Stimulated activated CD4-positive, alpha-beta T cell treated with anti-CD3 and anti-CD28 coated beads, Interleukin-2, amount 100 ng/mL, for 24 hours (primary cell): ENCODE measurements at places on chromosomes 2 and 18.

GRCh38 chr2:18368008-18368407, 192.4 kb downstream of the RDH14 start:
- no peak for DNase-seq

- DNase-seq = no peak
These were observed 109.6 kb downstream of the GLI2 start for GRCh38 chr2:120845277-120845676.

- DNase-seq = no peak
These were observed 310.5 kb downstream of the MYCN start for GRCh38 chr2:16250886-16251285.

GRCh38 chr2:217294818-217295217, 435.0 kb upstream of the TNP1 start:
- no peak for DNase-seq

DNA sequence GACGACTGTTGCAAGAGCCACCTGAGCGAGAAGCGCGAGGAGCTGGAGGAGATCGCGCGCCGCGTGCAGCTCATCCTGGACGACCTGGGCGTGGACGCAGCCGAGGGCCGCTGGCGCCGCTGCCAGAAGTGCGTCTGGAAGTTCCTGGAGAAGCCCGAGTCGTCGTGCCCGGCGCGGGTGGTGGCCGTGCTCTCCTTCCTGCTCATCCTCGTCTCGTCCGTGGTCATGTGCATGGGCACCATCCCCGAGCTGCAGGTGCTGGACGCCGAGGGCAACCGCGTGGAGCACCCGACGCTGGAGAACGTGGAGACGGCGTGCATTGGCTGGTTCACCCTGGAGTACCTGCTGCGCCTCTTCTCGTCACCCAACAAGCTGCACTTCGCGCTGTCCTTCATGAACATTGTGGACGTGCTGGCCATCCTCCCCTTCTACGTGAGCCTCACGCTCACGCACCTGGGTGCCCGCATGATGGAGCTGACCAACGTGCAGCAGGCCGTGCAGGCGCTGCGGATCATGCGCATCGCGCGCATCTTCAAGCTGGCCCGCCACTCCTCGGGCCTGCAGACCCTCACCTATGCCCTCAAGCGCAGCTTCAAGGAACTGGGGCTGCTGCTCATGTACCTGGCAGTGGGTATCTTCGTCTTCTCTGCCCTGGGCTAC, 1.2 kb downstream of the KCNF1 start:
- DNase-seq = no peak

GRCh38 chr2:64277101-64277849, 133.1 kb upstream of the PELI1 start:
- no peak for DNase-seq

GRCh38 chr2:54254180-54254579, 1.8 kb downstream of the TSPYL6 start:
- DNase-seq = no peak

- DNase-seq = no peak
These were observed 65.7 kb upstream of the FIGN start for GRCh38 chr2:163801486-163801885.

DNA sequence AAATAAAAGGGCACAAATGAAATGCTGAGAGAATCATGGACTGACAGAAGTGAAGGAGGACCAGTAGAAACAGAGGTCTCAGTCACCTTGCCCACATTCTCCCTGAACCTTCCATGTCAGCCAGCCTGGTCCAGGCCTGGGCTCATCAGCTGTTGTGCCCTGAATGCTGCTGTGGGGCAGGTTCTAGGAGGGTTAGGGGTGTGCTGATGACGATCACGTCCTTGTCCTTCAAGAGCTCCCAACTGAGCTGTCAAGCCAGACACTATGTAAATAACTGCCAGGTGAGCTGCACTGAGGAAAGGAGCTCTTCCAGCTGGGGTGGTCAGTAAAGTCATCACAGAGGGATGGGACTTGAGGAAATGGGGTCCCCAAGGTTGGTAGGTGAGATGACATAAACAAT, 156.5 kb downstream of the SMAD2 start:
- no peak for DNase-seq

DNA sequence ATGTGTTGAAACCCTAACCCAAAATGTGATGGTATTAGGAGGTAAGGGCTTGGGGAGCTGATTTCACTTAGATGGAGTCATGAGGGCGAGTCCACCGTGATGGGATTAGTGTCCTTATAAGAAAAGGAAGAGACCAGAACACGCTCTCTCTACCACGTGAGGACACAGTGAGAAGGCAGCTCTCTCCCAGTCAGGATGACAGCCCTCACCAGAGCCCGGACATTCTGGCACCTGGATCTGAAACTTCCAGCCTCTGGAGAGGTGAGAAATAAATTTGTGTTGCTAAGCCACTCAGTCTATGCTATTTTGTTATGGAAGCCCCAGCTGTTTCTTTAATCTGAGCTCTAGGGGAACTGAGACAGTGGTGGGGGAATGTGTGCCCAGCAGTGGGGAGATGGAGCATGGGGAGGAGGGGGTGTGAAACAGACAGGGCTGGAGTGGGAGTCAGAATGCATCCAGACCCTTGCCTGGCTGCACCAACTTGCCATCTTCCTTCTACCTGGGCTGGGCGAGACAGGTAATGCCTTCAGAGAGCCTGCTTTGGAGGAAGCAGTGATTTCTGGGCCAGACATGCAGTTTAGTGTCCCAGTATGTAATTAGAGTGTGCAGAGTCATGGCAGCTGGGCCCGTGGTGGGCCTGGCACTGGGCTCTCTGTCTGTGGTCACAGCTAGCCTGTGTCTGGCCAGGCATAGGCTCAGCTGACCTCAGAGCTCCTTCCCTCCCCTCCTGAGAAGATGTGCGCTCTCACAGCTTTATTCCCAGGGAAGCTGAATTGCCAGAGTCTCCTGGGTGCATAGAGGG, 38.1 kb downstream of the RHOB start:
- no peak for DNase-seq

DNA sequence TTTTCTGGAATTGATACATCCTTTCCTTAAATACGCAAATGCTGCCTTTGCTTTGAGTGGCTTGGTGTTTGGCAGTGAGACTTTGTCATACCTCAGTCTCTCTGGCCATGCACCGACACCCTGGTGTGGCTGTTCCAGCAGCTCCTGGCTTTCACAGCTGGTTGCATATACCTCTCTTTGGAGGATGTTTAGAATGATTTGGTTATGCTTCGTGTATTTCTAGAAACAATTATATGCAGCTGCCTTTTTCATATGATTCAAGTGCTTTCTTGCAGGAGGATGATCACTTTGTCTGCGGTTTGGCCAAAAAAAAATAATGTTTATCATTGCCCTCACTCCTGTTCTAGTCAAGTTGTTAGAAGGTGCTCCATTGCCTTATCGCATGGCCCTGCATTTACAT, 95.0 kb upstream of the EML6 start:
- DNase-seq = no peak

GRCh38 chr18:711657-712400, 601 bp downstream of the ENOSF1 start:
- DNase-seq = peak; percentile 73

DNA sequence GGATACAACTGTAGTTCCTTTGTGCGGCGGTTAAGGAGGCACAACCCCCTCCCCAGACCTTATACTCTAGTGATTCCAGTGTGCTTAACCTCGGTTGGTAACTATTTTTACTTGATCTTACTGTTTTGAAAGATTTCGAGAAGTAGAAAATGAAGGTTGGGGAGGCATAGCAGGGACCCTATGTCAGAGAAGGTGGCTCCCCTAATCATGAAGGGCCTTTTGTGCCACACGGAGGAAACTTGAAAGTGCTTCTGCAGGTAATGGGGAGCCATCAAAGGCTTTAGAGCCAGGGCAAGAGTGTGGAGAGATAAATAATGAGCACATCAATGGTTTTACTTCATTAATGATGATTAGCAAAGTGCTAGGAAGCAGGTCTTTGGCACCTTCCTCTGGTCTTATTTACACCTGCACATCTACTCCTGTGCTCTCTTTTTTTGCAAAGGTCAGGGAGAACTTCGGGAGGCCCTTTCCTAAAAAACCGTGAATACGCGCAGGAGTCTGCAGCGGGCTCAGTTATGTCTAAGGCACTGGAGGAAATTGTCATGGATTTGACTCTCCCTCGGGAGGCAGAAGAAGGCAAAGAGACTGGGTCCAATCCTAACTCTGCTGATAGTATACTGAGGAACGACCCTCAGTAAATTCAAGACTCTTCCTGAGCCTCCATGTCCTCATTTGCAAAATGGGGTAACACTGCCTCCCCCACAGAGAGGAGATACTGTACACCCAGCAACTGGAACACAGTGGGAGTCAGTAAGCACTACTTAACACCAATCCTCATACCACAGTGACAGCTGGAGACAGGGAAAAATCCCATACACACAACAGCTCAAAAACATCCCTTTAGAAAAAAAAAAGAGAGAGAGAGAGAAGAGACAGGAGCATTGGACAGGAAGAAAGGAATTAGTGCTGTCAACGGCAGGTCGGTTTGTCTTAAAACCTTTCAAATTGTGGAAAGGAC, 81.6 kb downstream of the DDX1 start:
- no peak for DNase-seq

- no peak for DNase-seq
These were observed 248.4 kb downstream of the HDAC4 start for GRCh38 chr2:239152239-239152915.

- DNase-seq = no peak
These were observed 167.6 kb upstream of the TNP1 start for GRCh38 chr2:217027414-217027813.

- no peak for DNase-seq
These were observed 25.3 kb downstream of the DYNAP start for GRCh38 chr18:54616220-54616848.

DNA sequence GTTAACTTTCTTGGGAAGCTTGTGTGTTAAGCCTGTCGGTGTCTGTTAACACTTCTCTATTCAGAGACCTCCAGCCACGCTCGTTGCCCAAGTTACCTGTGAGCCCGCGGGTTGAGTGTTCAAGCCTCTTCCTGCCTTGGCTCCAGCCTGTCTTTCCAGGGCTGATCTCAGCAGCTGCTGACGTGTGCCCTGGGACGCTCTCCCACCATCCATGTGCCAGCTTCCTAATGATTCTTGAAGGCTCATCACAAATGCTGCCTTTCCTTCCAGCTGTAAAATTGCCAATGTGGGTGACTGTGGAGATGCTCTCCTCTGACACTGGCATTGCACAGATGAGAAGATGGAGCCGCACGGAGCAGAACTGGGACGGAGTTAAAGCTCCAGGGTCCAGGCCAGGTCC, 6.1 kb downstream of the RNF144A start:
- no peak for DNase-seq

DNA sequence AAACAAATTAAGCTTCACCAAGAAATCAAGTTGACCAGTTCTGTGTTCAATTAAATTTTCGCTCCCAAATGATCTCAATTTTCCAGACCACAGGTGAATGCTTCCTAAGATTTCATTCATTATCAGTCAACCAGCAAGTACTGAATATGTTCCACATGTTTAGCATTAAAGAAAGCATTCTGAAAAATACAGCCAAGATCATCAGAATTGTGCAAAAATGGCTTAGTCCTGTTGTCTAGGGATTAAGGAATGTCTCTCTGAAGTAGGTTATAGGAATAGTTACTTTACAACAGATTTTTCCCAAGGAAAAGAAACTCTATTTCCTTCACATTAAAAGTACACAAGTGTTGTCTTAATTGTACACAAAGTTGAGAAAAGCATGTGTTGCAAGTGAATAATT, 69.2 kb downstream of the NRXN1 start:
- no peak for DNase-seq

- no peak for DNase-seq
These were observed 29.4 kb downstream of the STAT1 start for GRCh38 chr2:190984595-190984994.

GRCh38 chr2:158761621-158762020, 33.5 kb upstream of the DAPL1 start:
- no peak for DNase-seq

- no peak for DNase-seq
These were observed 709.9 kb upstream of the PKDCC start for GRCh38 chr2:41337956-41338355.

DNA sequence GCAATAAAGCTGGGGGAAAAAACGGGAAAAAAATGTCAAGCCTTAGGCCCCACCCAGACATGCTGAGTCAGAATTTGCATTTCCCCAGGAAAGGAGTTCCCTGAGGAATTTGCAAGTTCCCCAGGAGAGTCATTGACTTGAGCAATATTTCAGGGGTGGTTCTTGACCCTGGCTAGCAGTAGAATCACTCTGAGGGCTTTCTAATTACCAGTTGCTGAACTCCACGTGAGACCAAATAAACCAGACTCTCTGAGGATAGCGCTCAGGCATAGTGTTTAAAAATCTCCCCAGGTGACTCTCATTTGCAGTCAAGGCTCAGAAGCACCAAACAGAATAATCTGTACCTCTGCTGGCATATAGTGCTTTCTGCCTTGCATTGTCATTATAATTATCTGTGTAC, 48.7 kb downstream of the C1QL2 start:
- no peak for DNase-seq

DNA sequence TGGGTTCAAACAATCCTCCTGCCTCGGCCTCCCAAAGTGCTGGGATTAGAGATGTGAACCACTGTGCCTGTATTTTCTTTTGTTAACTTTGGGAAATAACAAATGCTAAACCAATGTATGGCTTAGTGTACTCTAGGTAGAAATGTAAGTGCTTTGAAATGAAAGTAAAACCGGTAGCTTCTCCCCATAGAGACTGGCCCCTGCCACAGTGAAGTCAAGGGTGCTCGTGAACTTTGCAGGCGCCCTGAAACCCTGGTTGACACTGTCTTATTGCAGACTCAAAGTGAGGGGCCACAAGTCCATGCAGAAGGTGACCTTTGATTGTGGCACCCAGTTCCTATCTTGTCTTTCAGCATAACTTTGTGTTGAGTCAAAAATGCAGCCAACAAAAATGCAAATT, 24.2 kb upstream of the MTCL1 start:
- no peak for DNase-seq

- no peak for DNase-seq
These were observed 8.5 kb downstream of the HS6ST1 start for GRCh38 chr2:128310094-128310716.

DNA sequence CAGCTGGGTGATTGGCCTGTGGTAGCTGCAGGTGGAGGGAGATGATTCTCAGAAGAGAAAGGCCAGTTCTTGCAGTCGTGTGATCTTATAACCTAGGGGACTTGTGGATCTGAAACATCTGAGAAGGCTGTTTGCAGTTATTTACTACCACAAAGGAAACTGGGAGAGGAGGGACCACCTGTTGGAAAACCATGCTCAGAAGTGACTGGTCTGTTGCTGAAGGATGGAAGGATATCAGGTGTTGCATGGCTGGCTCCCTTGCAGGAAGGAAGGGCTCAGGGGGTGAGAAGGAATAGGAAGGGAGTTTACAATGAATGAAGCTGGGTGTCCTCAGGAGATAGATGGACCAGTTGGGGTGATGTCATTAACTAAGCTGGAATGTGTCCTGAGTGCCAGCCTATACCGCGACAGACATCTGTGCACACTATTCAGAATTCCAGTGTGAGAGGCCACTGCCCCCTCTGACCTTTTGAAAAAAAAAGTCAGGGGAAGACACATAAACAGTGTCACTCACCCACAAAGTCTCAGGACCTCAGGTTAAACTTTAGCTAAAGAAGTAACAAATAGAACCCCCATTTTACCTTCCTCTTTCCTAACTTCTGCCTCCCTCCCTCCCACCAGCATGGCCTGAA, 17.5 kb downstream of the IGFBP2 start:
- DNase-seq = no peak
